ENCODE measurements at places on chromosomes 12 and 14. TPM values are rescaled to one million over a fixed set of nuclear protein-coding genes. Genes with fewer than 3 reads are reported as not detected.

DNA sequence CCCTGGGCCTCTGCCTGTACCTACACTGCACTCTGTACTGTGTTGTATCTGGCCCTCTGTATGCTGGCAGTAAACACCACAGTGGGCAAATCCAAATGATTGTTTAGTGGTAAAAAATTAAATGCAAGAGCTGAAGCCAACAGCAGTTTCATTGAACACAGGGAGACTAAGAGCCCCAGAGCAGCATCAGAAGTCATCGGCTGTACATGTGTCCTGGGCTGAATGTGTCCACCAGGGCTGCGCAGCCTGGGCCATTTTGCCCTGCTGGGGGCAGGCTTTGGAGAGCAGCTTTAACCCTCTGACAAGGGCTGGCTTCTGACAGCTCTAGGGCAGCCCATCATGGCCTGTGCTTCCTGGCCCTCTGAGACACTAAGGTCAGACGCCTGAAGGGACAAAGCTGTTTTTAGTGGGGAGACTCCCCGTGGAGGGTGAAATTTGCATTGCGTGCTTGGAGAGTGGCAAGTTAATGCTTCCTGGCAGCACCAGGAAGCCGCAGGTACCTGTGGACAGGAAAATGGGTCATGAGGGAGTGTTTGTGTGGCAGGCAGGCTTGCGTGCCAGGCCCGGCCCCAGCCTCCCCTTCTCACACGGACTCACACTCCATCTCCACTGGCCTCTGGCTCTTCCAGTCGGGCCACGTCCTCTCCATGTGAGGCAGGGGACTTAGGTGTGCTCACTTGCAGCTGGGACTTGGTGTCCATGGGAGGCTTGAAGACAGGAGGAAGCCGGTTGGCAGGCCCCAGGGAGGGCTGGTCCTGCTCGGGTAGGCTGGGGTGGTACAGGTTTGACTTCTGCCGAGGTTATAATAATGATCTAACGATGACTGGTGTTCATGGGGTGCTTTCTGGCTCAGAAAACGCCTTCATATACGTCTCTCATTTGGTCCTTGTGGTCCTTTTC is 150.1 kb downstream of the TSPAN9 start:
- no peak for DNase-seq

DNA sequence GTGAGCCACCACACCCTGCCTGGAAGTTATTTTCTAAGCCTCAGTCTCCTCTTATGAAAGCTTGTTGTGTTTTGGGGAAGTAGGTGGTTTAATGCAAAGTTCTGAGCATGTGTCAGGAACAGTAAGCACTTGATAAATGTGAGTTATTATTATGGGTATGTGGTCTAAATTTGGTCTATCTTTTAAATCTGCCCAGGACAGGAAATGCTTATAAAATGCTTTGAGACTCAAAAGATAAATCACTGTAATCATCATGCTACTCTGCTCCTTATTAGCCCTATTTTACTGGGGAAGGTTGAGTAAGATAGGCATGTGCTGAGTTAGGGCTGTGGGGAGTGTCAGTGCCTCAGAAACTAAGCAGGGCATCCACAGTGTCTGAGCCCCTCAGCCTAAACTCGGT is 13.1 kb upstream of the SRSF5 start:
- no peak for DNase-seq

DNA sequence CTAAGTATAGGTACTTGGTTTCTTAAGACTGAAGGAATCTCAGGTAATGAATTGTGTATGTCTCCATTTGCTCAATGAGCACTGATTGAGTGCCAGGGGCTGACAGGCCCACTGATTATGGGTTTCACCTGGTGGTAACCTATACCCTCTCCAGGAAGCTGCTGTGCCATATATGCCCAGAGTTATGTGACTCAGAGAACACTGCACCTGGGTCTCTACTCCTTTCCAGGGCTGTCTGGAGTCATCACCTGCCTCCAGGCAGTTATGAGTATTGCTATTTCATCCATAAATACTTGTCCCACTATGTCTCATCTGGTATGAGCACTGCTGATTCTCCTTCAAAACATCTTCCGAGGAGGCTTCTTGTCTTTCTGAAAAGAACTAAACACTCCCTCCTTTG is 692.9 kb downstream of the BCL11B start:
- no peak for DNase-seq

DNA sequence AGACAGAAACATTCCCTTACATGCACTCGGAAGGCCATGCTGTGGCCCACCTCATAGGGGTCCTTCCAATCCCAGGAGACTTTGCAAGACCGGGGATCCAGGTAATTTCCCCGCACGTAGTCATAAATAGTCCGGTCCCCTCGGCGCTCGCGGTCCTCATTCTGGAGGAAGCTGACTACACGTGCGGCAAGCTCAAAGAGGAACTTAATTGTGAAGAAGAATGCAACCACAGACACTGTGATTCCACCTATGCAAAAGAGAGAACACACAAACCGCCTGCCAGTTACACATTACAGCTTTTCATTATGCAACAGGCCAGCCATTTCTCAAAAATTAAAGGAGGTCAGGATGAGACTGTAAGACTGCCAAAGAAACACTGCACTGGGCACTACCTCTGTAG is 28.4 kb downstream of the AREL1 start:
- DNase-seq = no peak

Gene FAM186B
- 0.57 TPM for total RNA-seq

Data from astrocyte (in vitro differentiated cells and primary cell).